Stimulated activated CD4-positive, alpha-beta T cell treated with anti-CD3 and anti-CD28 coated beads, Interleukin-1b, Interleukin-23, amount 100 ng/mL, for 1 hour (primary cell): ENCODE measurements at places on chromosomes 12 and 14.

DNA sequence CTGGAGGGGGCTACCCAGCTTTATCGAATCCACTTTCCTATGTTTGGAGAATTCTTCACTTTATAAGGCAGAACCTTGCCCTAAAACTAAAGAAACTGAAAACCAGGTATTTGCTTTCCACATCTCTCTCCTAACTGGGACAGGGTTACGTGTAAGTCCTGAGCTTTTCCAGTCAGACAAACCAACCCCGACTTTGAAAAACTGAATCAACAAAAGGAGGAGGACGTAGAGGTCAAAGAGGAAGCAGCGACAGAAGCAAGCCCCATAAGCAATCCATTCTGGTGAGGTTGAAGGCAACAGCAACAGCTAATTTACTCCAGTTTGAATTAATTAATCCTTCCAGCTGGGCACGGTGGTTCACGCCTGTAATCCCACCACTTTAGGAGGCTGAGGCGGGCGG lies 47.2 kb downstream of the LRP6 start:
- no peak for DNase-seq

- DNase-seq, result no peak
Measured at GRCh38 chr14:58954901-58955861, 233.3 kb upstream of the DAAM1 start.

DNA sequence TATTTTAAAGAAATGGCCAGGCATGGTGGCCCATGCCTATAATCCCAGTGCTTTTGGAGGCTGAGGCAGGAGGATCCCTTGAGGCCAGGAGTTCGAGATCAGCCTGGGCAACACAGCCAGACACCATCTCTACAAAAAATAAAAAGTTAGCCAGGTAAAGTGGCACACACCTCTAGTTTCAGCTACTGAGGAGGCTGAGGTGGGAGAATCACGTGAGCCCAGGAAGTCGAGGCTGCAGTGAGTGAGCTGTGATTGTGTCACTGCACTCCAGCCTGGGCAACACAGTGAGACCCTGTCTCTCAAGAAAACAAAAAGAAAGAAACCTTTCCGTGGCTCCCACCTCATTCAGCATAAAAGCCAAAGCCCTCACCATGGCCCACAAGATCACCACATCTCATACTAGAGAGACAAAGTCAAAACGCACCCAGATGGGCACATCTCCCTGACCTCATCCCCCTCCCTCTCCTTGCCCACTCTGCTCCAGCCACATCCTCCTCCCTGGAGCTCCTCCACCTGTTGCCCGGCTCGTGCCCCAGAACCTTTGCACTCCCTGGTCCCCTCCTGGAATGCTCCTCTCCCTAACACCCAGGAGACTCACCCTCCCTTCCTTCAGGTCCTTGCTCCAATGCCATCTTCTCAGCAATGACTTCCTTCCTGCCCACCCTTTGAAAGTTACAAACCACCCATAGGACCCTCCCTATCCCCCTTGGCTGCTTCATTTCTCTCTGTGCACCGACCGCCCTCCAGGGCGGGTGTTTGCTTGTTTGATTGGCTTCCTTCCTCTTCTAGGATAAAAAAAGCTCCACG lies 4.8 kb upstream of the SCARB1 start:
- no peak for DNase-seq

DNA sequence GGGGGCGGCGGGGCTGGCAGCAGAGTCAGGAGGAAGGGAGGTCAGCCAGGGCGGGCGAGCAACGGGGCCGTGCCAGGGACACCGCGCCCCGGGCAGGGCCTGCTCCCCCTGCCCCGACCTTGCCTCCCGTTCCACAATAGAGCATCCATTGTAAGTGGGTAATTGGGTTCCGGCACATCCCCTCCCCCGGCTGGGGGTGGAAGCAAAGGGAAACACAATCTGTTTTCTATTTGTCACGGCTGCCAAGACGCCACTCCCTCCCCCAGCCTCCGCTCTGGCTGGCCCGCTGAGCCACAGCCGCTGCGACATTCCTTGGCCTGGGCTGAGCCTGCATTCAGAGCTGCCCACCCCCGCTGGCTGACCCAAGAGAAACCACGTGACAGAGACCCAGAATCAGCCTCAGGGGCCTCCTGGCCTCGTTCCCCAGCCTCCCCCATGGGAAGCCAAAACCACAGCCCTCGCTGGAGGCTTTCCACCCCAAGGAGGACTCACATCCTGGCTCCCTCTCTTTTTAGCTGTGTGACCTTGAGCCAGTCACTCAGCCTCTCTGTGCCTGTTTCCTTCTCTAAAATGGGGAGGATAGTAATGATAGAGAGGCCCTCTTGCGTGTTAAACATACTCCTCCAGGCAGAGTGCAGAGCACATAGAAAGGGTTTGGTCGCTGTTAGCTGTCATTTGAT lies 117.6 kb downstream of the SCARB1 start:
- DNase-seq, result no peak

- no peak for DNase-seq
Measured at GRCh38 chr12:52975820-52976573, 27.1 kb downstream of the KRT18 start.

DNA sequence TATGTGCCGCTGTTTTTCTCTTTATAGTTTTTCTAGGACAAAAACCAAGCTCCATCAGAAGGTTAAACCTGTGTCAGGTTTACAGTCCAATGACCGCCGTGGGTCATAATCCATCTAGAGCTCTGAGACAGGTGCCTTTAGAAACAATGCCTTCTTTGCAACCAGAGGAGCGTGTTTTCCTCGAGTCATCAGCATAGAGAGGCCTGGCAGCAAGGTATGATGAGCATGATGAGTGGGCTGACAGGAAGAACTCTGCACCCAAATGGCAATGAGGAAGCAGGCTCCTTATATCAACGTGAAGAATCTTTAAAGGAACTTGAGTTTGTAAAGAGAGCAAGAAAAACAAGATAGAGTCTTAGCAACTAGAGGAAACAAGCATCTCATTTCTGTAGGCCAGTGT lies 60.5 kb upstream of the NUDT4 start:
- DNase-seq, result no peak

DNA sequence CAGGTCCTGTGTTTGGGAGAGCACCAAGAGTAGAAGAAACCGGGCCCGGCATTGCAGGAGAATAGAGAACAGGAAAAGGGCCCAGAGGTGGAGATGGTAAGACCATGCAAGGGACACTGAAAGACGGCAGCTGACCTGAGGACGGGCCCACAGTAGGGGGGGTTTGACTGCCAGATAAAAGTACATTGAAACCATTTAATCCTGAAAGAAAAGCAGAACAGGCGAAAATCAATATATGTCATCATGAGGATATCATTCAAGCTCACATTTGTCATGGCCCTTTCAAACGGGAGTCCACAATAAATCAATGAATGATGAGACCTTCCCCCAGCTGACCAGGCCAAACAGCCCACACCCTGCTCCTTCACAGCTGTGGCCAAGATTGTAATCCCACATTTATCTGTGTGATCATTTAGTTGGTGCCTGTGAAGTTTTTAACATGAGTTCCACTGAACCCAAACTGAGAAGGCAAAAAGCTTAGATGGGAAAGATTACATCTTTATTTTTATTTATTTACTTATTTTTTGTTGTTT lies 39.5 kb downstream of the E2F7 start:
- no peak for DNase-seq

DNA sequence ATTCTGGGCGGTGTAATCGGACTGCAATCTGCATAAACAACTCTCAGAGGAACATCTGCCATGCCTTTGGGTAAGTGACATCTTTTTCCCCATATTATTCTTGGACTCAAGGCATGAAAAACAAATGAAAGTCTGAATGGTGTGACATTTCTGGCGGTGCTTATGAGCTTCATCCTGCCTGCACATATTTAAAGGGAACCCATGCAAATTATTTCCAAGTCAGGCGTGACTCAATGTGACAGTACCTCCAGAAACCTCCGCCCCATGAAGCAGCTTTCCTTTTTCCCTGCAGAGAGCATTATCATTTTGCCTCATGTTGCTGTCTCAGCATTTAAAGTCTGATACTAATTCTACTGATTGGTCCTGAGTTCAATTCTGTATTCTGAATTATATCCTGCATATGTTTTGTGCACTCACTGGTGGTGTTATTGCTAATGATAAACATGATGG lies 585.4 kb downstream of the SNAPC1 start:
- no peak for DNase-seq

- DNase-seq, result no peak
Measured at GRCh38 chr12:18567787-18568186, 170.0 kb downstream of the PLCZ1 start.

GRCh38 chr12:13268581-13268980 lies 72.1 kb downstream of the EMP1 start:
- DNase-seq, result no peak

DNA sequence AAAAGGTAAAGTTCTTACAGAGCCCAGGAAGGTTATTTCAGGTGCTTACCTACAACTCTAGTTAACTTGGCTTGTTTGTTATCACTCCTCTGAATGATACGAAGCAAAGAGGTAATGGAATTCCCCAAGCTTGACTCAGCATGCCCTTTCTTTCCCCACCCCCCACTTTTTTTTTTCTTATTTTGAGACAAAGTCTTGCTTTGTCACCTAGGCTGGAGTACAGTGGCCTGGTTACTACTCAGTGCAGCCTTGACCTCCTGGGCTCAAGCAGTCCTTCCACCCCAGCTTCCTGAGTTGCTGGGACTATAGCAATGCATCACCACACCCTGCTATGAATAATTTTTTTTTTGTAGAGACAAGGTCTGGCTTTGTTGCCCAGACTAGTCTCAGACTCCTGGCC lies 17.1 kb upstream of the YBX3 start:
- no peak for DNase-seq
